ENCODE measurements at places on chromosomes 7 and 10.

DNA sequence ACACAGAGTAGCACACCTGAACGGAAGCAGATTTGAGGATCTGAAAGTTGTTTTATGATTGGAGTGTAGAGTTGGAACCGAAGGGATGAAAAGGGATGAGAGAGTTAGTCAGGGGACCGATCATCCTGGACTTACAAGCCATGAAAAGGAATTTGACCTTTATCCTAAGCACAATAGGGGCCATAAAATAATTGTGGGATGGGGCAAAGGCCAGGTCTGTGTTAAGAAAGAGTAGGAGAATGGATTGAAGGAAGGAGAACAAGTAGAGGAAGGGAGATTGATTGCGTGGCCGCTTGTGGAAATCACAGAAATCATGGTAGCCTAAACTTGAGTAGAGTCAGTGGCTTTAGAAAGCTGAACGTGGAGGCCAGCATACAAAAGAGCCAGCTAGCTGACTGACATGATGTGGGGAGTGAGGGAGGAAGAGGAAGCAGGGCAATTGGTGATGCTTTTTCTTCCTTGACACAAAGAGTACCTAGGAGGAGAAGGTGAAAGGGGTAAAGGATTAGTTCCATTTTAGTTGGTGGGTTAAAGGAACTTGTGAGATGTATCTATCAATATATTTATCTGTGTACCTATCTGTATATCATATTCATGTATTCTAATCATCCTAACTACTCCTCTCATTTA, 67.1 kb upstream of the RPA3 start:
- DNase-seq, result no peak

DNA sequence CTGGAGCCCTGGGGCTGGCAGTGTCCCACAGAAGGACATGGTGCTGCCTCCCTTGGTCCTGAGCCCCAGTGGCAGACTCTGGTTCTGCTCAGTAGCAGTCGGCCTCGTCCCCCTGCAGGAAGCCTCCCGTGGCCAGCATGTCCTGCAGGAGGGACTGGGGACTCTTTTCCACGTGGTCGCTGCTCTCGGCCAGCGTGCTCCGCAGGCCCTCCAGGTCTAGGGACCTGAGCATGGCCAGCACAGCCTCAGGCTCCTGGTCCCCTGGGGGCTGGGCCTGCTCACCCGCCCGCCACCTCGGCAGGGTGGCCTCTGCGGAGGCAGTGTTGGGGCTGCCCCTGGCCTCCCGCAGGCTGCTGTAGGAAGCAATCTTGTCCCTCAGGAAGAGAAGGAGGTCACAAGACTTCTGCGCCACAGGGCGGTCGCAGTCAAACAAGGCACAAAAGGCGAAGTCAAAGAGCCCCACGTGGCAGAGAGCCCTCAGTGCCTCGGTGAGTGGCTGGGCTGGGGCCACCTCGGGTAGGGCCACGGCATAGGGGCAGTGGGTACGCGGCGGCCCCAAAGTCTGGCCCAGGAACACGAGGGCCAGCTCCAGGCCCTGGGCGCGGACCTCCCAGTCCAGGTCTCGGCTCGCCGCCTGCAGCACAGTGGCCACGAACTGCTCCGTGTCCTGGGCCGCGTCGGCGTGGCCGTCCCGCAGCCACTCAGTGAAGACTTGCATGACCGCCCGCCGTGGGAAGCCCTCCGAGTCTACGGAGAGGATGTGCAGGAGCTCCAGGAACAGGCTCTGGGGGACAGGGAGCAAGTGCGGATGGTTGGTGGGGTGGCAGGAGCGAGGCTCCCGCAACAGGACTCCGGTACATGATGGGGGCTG, 17.1 kb downstream of the BRAT1 start:
- DNase-seq, result no peak

GRCh38 chr7:123719197-123719721, 29.5 kb downstream of the WASL start:
- DNase-seq, result no peak

DNA sequence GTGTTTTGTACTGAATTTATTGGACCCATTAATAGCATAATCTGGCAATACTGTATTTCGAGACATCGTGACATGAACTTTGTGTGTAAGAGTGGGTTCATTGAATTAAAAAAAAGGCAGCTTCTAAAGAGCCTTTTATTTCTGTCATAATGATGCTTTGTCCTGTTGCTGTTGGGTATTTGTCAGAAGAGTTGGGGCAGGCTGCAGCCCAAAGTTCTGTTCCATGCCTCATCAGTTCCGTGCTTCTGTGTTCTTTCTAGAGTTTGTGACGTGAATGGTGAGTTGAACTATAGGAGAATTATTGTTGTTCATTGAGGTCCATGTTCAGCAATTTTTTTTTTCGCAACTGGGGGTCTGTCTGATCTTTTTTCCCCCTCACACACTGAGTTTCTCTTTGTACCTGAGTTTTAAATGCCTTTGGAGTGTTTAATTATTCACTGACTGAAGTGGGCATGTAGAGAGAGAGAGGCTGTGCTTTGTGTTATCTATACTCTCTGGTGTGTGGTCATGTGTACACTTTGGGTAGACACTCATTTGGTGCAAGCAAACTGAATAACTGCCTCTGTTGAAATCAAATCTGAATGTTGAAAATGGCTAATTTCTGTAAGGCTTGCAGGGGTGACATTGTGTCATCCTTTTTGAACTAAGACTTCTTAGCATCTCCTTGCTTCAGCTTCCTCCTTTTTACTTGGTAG, 69.8 kb downstream of the ADD3 start:
- DNase-seq, result no peak

- no peak for DNase-seq
Measured at GRCh38 chr10:99394256-99394655, 36.2 kb downstream of the GOT1 start.

DNA sequence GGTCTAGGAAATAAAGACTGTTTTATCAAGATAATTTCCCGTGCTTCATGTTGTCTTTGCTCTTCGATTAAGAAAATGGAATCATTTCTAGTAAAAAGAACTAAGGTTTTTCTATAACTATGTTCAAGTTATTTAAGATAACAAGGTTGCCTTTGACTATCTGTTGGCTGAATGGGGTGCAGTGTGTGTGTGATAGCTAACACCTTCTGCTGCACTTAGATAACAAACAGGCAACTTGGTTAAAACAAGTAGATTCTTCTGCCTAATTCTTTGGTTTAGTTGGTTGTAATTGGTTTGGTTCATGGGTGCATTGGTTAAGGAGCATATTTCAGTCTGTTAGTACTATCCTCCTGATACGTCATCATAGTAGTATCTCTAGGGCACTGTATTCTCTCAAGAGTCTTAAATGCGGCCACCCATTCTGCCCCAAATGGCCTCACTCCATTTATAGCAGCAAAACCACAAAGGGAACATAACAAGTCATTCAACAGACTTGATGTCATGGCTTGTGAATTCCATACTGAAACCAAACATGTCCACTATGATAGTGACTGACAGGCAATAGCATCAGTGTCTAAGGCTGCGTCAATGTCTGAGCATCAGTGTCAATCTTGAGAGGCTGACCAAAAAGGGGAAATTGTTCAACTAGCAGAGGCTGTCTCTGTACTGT, 55.7 kb downstream of the CCDC3 start:
- no peak for DNase-seq

GRCh38 chr10:34479520-34480179, 335.4 kb downstream of the PARD3 start:
- DNase-seq, result no peak

DNA sequence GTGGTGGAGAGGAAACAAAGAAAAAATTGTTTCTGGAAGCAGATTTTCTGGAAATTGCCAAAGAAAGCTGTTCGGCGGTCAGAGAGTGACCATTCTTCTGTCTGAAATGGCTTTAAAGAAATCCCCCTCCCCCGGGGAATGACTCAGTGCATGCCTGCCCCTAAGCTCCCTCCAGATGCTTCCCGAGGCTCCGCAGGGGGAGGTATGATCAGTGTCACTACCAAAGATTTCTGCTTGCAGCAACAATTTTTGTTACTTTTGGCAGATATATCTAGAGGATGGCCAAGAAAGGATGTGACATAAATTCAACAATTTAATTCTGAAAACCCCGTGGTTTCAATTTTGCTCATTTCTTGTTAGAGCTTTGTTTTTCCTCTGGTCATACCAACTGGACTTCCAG, 163.9 kb downstream of the JCAD start:
- DNase-seq, result peak; percentile 88

GRCh38 chr7:132148876-132149275, 427.4 kb downstream of the PLXNA4 start:
- DNase-seq, result no peak
